ENCODE measurements at places on chromosomes 3 and 15. TPM values are rescaled to one million over a fixed set of nuclear protein-coding genes. Genes with fewer than 3 reads are reported as not detected.

The SLC28A2 gene
- 54.9 TPM for total RNA-seq

The C3orf49 gene
- not detected for total RNA-seq

DNA sequence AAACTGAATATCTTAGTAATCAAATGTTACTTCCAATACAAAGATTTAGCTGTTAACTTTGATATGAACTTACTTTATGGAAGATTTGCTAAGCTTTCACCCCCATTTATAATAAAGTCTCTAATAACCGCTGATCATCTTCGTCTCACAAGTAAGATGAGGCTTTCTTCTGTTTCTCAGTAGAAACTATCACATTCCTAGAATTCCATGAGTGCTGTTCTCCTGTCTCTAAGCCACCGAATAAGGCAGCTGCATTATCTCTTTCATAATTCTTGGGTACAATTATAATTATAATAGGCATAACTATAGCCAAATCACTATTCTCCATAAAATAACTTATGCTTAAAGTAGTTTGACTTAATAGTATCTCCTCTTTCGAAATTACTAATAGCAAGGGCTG lies 18.3 kb upstream of the SETMAR start:
- DNase-seq: no peak

DNA sequence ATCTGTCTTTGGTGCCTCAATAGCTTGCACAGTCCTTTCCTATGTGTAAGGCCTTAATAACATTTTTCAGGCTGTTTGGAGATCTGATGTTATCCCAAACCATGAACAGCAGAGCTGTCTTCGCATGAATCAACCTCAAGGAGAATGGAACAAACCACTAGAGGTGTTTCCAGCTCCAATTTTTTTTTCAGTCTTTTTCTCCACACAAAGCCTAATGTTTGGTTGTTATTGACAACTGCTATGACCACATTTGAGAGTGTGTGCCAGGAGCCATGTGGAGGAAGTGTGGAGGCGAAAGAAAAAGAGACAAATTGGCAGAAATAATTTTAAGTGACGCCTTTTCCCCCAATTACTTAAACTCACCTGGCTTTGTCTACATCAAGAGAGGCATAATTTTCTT lies 38.7 kb downstream of the RTP4 start:
- no peak for DNase-seq

DNA sequence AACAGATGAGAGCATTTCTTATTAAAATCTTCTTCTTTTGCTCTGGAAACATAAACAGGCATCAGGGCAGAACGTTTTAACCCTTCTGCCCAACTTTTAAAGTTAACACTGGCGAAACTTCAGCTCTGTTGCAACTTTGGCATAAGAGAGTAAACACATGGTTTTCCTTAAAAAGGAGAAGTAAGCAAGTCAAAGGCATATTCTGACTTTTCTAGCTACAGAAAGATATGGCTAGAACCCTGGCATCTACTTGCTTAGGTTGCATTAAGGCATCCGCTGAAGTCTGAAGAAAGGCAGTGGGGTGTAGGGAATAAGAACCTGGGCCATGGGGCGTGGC lies 13.3 kb upstream of the IL16 start:
- DNase-seq: no peak

DNA sequence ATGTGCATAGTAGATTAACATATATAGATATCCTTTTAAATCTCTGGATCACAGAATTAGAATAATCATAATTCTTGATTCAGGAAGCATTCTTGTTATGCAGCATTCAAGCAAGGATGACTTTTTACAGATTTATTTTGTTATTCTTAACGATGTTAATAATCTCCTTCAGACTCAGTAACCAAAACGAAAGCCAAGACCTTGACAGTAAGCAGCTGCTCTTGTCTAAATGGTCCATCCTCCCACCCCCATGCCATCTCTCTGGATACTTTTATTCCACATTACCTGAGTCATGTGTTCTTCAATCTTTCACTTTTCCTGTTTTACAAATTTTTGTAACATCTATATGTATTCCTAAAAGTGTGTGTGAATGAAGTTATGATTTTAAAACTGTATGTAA lies 33.3 kb upstream of the GPR171 start:
- no peak for DNase-seq

GRCh38 chr3:180690061-180690460 lies 10.8 kb upstream of the CCDC39 start:
- DNase-seq: no peak

DNA sequence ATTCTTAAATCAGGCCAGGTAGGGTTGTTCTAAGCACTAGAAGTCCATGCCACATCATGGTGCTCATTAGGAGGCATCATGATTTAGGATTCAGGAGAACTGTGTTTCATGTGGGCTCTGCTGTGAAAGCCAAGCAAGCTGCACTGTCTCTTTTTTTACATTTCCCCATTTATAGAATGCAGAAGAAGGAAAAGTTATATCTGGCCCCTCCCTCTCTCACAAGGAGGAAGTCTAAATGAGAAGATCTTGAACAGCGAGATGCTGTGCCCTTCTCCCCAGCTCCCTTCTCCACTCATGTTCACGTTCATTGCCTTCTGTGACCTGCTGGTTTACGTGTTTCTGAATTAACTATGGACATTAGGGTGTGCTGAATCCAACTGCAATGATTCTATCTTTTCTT lies 178.5 kb upstream of the RASGRP1 start:
- no peak for DNase-seq

DNA sequence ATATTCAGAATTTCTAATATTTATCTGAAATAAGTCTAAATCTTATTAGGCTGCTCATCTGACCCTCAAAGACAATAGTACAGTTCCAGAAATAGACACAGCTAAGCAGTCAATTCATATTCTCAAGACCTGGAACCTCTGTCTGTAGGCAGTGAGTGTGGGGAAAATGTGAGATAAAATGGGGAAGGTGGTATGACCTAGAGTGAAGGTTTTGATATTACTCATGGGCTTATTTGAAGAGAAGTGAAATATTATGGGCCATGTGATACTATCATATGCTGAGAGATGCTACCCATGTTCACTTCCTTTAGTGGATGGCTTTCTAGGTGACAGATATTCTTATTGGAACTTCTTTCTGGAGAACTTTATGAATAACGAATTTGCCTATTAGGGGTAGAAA lies 33.5 kb downstream of the TGFBR2 start:
- no peak for DNase-seq

GRCh38 chr3:169907476-169907875 lies 3.9 kb upstream of the SAMD7 start:
- no peak for DNase-seq

GRCh38 chr3:106413683-106414082 lies 544.9 kb upstream of the CBLB start:
- no peak for DNase-seq

DNA sequence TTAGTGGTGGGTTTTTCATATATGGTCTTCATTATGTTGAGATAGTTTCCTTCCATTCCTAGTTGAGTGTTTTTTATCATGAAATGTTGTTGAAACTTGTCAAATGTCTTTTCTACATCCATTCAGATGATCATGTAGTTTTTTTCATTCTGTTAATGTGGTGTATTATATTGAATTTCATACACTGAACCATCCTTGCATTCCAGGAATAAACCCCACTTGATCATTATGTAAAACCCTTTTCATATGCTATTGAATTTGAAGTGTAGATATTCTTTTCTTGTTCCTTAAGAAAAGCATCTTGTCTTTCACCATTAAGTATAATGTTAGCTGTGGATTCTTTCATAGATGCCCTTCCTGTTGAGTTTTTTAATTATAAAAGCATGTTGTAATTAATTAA lies 42.9 kb downstream of the PIAS1 start:
- DNase-seq: no peak

- no peak for DNase-seq
Measured at GRCh38 chr15:68666812-68667450, 88.1 kb downstream of the CORO2B start.

GRCh38 chr3:4841225-4841624 lies 138.0 kb upstream of the BHLHE40 start:
- DNase-seq: no peak

- DNase-seq: peak; percentile 91
Measured at GRCh38 chr15:82046666-82047452, 1.0 kb upstream of the MEX3B start.

DNA sequence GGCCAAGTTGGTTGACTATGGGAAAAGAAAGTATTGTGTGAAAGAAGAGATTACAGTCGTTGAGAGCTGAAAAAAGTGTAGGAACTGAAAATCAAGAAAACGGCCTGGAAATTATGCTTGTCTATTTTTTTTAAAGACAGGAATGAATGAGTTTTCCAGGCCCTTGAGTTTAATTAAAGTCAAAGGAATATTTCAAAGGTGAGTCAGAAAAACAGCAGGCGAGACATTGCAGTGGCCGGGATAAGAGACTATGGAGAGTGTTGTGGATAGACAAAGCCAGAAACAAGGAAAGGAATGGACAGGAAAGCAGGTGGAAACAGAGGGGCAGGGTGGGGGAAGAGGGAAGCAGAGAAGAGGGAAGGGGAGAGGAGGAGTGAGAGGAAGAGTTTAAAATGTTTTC lies 275.1 kb upstream of the LRTM1 start:
- DNase-seq: no peak

Measured in colonic mucosa (tissue), 4 donors.